ENCODE measurements at places on chromosomes 3 and 15.

- DNase-seq = no peak
These were observed 214.9 kb upstream of the NR2F2 start for GRCh38 chr15:96115642-96116041.

- DNase-seq = no peak
These were observed 27.8 kb downstream of the STAC start for GRCh38 chr3:36408146-36408545.

DNA sequence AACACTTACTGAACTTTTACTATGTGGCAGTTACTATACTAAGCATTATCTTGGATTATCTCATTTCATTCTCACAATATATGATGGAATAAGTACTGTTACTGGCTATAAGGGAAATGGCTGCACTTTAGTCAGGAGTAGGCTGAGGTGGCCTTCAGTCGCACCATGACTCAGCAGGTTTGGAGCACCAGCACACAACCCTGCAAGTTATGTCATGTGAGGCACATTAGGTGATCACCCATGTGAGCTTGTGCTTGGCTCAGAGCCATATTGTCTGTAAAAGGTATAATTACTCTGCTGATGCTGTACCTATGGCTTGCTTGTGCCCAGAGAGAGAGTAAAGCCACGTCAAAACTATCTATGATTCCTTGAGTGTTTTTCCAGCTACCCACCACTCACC, 54.1 kb upstream of the TIPARP start:
- DNase-seq = no peak

GRCh38 chr15:49154359-49154758, 1.0 kb downstream of the COPS2 start:
- DNase-seq = no peak

DNA sequence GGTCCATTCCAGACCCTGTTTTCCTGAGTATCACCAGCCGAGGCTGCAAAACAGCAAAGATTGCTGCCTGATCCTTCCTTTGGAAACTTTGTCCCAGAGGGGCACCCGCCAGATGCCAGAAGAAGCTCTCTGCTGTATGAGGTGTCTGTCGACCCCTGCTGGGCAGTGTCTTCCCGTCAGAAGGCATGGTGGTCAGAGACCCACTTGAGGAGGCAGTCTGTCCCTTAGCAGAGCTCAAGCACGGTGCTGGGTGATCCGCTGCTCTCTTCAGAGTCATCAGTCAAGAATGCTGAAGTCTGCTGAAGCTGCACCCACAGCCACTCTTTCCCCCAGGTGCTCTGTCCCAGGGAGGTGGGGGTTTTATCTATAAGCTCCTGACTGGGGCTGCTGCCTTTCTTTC, 1121.2 kb downstream of the NSUN3 start:
- no peak for DNase-seq

GRCh38 chr15:29773816-29774215, 48.5 kb downstream of the TJP1 start:
- no peak for DNase-seq

- no peak for DNase-seq
These were observed 342.2 kb upstream of the ROPN1 start for GRCh38 chr3:124333931-124334640.

GRCh38 chr15:56760186-56760585, 26.9 kb upstream of the ZNF280D start:
- DNase-seq = no peak

- DNase-seq = no peak
These were observed 76.7 kb downstream of the GHSR start for GRCh38 chr3:172371544-172371943.

- DNase-seq = no peak
These were observed 12.1 kb downstream of the FEZF2 start for GRCh38 chr3:62361261-62361660.

Data from stimulated activated CD8-positive, alpha-beta memory T cell treated with anti-CD3 and anti-CD28 coated beads, Interleukin-15, amount 100 ng/mL, for 24 hours (primary cell).